HAP-1 (cell line): ENCODE measurements at places on chromosomes 5 and 9.

DNA sequence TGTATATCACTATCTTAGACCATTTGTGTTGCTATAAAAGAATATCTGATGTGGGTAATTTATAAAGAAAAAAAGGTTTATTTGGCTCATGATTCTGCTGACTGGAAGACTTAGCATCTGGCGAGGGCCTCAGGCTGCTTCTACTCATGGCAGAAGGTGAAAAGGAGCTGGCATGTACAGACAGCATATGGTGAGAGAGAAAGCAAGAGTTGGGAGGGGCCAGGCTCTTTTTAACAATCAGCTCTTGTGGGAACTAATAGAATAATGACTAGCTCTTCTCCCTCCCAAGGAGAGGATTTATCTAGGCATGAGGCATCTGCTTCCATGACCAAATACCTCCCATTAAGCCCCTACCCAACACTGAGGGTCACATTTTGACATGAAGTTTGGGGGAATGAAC, 130.2 kb upstream of the SV2C start:
- no peak for DNase-seq

DNA sequence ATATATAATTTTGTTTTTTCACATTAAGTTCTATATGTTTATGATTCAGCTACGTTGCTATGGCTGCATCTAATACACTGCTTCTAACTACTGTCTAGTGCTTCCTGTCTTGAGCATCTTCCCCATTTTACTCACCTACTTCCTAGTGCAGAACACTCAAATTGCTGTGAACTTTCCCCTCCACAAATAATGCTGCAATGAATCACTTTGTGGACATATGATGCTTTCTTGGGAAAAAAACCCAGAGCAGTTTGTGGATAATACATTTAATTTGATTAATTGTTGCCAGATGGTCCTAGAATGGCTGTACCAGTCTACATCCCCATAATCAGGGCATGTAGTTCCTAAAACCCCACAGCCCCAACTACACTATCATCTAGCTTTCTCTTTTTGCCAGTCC, 18.5 kb downstream of the CD180 start:
- no peak for DNase-seq

GRCh38 chr5:109486200-109486804, 76.5 kb upstream of the PJA2 start:
- DNase-seq, result no peak

DNA sequence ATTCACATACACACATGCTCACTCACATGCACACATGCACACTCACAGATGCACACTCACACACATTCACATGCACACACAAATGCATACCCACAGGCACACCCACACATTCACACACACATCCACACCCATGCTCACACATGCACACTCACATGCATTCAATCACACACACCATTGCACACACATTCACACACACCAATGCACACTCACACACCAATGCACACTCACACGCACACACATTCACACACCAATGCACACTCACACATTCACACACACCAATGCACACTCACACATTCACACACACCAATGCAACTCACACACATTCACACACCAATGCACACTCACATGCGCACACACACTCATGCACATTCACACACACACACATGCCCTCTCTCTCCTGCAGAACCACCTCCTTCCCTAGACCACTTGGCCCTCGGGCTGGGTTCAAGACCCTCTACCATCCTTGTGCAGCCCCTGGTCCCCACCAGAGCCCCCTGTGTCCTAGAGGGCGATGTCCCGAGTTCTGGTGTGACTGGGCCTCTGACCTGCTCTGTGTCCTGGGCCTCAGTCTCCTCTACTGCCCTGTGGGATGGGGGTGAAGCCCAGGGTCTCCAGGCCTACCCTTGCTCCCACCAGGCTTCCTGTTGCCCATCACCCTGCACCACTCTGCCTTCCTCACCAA, 139.0 kb downstream of the OLFM1 start:
- DNase-seq, result no peak

GRCh38 chr5:79547429-79547822, 33.5 kb upstream of the HOMER1 start:
- DNase-seq, result no peak

DNA sequence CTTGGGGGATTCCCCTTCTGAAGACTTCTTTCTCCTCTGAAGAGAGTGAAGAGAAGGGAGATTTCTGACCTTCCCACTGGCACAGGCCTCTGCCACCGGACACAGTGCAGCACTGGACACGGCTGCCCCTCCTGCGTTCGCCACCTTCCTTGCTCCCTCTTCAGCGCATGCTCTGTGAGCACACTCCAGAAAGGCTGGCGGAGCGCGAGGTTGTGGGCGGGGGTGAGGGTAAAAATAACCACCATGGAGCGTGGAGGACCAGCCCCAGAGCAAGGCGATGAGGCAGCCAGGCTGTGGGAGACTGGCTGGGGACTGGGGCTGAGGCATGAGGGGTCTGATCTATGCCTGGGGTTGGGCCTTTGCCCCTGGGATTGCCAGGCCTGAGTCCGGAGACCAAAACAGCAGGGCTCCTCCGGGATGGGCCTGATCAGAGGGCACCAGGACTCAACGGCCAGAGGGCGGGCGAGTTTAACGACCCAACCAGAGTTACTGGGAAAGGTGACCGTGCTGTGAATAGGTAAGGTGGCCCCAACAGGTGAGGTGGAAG, 97.2 kb downstream of the ROR2 start:
- no peak for DNase-seq

- DNase-seq, result no peak
These were observed 325.1 kb upstream of the PRR16 start for GRCh38 chr5:120139039-120139438.

DNA sequence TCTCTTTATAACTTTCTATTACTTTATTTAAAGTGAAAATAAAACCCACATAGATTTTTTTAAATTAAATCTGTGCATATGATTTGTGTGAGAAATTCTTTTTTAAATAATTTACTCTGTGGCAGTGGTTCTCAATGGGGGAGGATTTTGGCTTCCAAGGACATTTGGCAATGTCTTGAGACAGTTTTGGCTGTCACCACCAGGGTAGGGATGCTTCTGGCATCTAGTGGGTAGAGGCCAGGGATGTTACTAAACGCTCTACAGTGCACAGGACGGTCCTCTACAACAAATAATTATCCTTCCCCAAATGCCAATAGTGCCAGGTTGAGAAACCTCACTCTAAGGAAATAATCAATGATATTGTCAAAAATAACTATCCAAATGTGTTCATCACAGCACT, 177.9 kb upstream of the CCNG1 start:
- DNase-seq, result no peak

GRCh38 chr9:128818839-128819715, 777 bp downstream of the ENDOG start:
- DNase-seq, result no peak

DNA sequence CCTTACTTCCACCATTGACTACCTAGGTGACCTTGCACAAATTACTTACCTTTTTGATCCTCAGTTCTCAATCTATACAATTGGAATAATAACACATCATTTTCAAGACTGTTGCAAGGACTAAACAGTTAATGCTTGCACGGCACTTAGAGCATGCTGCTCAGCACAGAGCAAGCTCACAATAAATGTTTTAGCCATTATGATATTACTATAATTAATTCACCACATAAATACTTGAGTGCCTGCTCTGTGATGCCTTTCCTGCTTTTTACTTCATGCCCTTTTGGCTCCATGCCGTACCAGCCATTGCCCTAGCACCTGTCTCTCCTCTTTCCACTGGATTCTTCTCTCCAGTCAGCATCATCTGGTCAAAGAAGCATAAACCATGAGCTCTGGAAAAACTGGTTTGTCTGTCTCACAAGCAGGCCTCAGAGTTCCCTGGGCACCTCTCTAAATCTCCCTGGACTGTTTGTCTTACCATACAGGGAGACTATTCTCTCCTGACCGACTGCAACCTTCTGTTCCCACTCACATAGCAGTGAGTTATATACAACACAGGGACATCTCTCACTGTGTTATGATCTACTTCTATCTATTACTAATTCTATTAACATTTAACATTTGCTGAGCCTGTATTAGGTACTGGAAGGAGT, 260.4 kb upstream of the ADRA1B start:
- DNase-seq, result no peak

- no peak for DNase-seq
These were observed 417.9 kb downstream of the SLCO4C1 start for GRCh38 chr5:101878190-101878589.

- DNase-seq, result no peak
These were observed 328.8 kb upstream of the BRINP1 start for GRCh38 chr9:119697996-119698395.

DNA sequence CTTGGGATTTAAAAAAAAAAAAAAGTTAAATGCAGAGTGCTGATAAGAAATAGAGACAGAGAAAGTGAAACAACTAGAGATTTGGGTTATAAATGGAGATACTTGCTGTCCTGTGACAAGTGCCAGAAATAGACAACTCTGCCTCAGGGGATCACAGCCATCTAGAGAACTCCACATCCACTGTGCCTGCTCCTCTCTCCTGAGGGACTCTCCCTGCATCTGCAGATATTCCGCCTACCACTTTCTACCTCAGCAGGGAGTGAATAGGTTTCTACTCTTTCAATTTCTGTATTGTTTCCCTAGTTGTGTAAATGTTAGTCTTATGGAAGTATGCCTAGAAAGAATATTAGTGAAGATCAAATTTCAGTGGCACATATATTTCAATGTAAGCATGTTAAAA, 307.2 kb downstream of the HTR1A start:
- DNase-seq, result no peak

DNA sequence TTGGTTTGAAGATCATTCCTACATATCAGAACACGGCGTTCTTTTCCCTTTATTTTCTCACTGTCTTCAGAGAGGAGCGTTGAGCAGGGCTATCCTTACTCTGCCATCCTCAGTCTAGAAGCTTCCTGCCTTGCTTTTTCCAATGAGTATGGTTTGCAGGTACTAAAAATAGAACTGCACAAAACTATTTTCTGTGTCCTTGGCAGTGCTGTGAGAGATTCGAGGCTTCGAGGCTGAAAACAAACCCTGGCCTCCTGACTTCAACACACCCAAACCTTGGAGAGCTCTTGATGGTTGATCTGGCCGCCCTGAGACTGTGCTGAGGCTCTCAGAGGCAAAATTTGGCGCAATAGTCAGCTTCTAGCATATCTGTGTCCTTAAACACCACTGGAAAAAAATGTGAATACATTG, 78.9 kb downstream of the GOLPH3 start:
- no peak for DNase-seq

DNA sequence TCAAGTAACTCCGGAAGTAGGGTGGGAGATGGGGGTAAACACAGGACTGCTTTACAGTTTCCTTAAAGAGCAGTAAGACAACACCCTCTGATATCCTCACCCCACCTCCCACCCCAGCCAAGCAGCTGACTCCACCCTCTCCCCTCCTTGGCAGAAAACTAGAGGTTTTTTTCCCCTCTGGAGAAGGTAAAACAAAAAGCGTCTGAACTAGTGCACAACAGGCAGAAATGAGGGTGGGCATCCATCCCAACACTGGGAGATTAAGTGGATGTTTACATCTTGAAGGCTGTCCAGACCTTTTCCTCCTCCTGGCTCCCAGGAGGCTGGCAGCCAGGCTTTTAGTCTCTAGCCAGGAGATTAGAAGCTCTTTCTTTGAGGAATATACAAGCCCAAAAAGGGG, 13.9 kb upstream of the CTNNAL1 start:
- DNase-seq, result no peak

DNA sequence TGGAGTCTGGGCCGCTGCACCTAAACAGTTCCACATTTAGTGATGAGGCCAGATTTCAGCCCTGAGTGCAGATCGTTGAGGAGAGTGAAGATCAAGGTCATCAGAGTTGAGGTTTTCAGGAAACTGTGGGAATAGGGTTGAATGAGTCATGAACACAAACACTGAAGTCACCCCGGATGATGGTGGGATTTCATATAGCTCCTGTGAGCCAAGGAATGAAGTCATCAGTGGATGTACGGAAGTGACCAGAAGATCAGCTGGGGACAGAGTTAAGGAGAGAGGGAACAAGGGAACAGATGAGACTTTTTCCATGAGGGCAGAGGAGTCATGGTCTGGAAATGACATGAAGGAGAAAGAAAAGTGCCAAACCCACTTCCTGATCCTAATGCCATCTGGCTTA, 36.5 kb downstream of the PALM2AKAP2 start:
- no peak for DNase-seq

DNA sequence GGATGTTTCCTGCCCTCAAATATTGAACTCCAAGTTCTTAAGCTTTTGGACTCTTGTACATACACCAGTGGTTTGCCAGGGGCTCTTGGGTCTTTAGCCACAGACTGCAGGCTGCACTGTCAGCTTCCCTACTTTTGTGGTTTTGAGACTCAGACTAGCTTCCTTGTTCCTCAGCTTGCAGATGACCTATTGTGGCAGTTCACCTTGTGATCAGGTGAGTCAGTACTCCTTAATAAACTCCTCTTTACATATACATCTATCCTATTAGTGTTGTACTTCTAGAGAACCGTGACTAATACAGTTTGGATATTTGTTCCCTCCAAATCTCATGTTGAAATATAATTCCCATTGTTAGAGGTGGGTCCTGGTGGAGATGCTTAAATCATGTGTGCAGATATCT, 681.9 kb upstream of the ARRDC3 start:
- no peak for DNase-seq

DNA sequence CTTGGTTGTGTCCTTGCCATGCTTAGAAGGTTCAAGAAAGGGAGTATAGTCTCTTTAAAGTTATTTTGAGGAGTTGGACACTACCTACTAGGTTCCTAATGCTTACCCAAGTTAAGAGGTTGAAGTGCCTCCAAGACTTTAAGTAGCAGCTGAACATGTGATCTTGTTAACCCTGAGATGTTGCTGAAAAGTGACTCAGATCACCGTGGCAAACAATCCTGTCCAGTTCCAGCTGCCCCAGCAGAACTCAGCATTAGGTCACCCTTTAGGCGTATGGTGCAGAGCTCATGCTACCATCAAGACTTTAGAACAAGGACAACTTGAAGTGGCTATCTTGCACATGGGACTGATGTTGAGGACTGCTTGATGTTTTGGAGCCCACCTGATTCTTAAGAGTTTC, 22.5 kb downstream of the ZNF462 start:
- no peak for DNase-seq

- no peak for DNase-seq
These were observed 259.4 kb downstream of the GADD45G start for GRCh38 chr9:89864257-89864656.

DNA sequence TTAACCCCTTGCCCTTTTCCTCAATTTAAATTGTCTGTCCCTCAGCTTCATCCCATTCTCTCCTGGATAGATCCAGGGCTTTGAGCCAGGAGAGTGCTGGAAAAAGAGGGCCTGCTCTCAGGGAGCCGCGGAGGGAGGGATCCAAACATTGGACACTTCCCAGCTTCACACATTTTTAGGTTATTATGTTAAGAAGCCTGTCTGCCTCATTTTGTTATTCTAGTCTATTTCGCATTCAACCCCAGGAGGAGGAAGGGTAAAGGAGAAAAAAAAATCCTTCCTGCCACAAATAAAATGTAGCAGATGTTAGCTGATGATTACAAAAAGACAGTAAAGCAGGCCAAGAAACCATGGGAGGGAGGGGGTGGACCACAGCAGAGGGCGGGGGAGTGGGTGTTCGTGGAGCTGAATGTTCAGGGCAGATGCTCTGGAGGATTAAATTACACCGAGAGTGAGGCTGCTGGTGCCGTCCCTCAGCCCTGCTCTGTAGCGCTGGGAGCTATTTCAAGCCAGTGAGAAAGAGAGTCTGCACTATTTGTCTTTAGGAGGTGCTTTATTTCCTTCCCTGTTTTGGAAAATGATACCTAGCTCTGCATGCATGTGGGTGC, 60.6 kb upstream of the ZFR start:
- no peak for DNase-seq
